Vagina (tissue), 2 donors: ENCODE measurements at places on chromosomes 2 and 18. TPM values are rescaled to one million over a fixed set of nuclear protein-coding genes. Genes with fewer than 3 reads are reported as not detected.
A peak's percentile ranks its signal among the peaks of the same experiment; 100 is the strongest.

DNA sequence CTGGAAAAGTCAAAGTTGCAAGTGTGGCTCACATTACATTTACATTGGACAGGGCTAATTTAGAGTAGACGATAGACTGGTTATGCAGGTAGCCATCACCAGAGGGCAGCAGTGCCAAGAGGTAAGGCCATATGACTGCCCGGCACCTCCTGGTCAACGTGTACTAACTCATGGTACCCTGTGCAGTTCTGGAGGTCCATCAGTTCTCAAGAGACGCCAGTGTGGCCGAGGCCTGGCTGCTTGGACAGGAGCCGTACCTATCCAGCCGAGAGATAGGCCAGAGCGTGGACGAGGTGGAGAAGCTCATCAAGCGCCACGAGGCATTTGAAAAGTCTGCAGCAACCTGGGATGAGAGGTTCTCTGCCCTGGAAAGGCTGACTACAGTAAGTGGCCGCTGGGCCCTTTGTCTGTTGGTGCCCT, 65.8 kb upstream of the EML6 start:
- peaks cover 16% of the 10 kb centered on the region for H3K4me1 ChIP-seq
- peaks cover 77% of the 10 kb centered on the region for H3K36me3 ChIP-seq
- peak; percentile 87 for DNase-seq

DNA sequence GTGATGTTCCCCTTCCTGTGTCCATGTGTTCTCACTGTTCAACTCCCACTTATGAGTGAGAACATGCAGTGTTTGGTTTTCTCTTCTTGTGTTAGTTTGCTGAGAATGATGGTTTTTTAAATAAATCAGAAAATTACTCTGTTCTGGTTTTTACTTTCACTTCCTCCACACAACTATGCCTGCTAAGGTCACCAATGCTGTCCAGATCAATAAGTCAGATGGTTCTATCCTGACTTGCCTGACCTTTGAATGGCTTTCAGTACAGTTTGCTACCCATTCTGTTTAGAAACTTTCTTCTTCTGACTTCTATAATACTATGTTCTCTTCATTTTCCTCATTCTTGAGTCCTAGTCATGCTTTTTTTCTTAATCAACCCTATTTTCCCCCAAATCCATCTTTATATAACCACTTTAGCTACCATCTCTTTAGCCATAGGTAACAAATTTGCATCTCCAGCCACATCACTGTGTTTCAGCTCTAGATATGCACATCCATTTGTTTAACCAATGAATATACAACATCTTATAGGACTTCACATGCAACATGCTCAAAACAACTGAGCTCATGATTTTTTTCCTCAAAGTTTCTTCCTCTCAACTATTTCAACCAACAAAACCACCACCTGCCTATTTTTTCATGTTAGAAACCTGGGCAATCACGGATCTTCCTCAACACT, 58.8 kb upstream of the SLC38A11 start:
- no peaks in the 10 kb centered on the region for H3K36me3 ChIP-seq
- no peak overlapping the region for H3K4me3 ChIP-seq
- H3K27me3 ChIP-seq, result no peaks in the 10 kb centered on the region
- no peaks in the 10 kb centered on the region for H3K4me1 ChIP-seq

DNA sequence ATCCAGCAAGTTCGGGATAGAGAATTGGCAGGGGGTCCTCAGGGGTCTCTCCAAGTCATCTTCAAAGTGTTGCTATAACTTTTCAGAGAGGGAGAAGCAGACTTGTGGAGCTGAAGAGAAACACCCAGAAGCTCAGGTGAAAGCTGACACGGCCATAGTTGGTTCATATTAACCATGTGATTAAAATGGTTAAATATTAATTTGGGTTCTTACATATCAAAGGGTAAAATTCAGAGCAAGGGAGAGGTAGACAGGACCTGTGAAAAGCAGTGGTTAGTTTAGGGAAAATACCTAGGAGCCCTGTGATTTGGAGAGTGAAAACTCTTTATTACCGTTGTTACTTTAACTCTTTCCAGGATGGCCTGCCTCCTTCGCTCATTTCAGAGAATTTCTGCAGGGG, at the start of gene UGT1A6:
TSS of gene UGT1A6 (plus strand) at position 243 of the 400 bp plus-strand sequence. CDS start at position 358, 115 bp downstream.
- peak within 1 kb of the TSS; percentile 16 for H3K27ac ChIP-seq

DNA sequence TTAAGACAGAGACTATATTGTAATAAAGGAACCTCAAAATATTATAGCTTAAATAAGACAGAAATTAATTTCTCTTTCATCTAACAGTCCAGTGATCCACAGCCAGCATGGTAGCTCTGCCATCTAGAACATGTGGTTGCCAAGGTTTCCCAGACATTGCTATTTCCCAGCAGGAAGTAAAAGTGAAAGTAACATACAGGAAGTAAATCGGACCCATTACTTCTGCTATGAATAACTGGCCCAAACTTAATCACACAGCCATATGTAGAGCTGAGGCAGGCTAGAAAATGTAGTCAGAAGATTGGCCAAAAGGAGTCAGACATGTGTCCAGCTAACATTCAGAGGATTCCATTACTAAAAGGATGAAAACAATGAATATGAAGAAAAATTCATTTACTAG, 71.0 kb downstream of the NOL4 start:
- no peak for DNase-seq
- no peak overlapping the region for H3K27ac ChIP-seq
- no peak overlapping the region for H3K4me3 ChIP-seq
- H3K4me1 ChIP-seq, result no peaks in the 10 kb centered on the region
- no peaks in the 10 kb centered on the region for H3K36me3 ChIP-seq

GRCh38 chr2:239269173-239269885, 131.5 kb downstream of the HDAC4 start:
- H3K4me3 ChIP-seq, result no peak overlapping the region
- H3K4me1 ChIP-seq, result peaks cover 63% of the 10 kb centered on the region
- H3K27ac ChIP-seq, result no peak overlapping the region

- no peaks in the 10 kb centered on the region for H3K36me3 ChIP-seq
- no peak overlapping the region for H3K27ac ChIP-seq
- H3K4me1 ChIP-seq, result no peaks in the 10 kb centered on the region
- DNase-seq, result no peak
- H3K27me3 ChIP-seq, result no peaks in the 10 kb centered on the region
These were observed 5.5 kb downstream of the FABP1 start for GRCh38 chr2:88122141-88122884.

DNA sequence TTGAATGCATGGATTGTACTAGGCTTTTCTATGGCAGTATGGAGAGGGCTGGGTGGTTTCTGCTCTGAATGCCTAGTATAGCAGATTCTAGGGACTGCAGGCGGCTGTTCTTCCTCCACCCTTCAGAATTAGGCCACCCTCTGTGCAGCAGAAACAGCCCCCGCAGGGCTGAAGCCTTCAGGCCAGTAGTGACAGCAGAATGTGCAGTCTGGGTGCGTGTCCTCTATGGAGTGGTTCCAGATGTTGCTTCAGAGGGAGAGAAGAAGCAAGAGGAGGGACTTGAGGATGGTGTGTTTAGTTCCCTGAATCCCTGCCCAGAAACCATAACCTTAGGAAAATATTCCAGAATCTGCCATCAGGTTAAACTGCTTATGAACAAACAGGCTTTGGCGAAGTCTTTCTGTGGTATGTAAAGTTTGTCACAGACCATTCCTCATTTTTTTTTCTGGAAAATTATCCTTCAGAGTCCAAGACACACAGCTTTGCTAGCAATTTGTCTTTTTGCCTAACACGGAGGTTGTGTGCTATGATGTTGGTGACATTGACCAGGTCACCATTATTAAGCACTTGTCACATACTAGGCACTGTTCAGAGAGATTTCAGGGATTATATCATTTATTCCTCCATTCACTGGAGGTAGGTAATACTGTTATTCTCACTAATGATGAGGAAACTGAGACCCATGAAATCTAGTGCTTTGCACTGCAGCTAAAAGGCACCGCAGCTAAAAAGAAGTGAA, 21.1 kb downstream of the CASP10 start:
- H3K36me3 ChIP-seq, result no peaks in the 10 kb centered on the region
- no peaks in the 10 kb centered on the region for H3K27me3 ChIP-seq
- H3K4me3 ChIP-seq, result no peak overlapping the region
- H3K4me1 ChIP-seq, result peaks cover 11% of the 10 kb centered on the region

- no peak overlapping the region for H3K27ac ChIP-seq
- H3K27me3 ChIP-seq, result no peaks in the 10 kb centered on the region
- no peak for DNase-seq
These were observed 38.5 kb downstream of the PARD3B start for GRCh38 chr2:204583773-204584172.

GRCh38 chr2:236715491-236715961, 145.9 kb downstream of the ACKR3 start:
- no peak overlapping the region for H3K27ac ChIP-seq
- H3K4me3 ChIP-seq, result no peak overlapping the region
- no peaks in the 10 kb centered on the region for H3K36me3 ChIP-seq
- DNase-seq, result no peak
- H3K27me3 ChIP-seq, result no peaks in the 10 kb centered on the region

DNA sequence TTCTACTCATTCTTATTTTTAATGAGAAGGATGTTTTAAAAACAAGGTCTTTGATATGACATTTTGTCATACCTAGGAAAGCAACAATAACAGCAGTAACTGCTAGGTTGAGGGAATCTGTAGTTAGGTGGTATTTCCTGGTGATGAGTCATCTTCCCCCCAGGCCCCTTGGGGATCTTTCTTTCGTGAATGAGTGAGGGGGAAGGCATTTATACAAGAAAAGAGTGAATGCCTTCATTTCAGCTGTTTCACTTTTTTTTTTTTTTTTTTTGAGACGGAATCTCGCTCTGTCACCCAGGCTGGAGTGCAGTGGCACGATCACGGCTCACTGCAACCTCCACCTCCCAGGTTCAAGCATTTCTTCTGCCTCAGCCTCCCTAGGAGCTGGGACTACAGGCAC, 108.6 kb downstream of the MAP4K4 start:
- H3K27ac ChIP-seq, result peak overlapping the region; percentile 64
- H3K36me3 ChIP-seq, result no peaks in the 10 kb centered on the region
- H3K4me3 ChIP-seq, result peak overlapping the region; percentile 2
- DNase-seq, result no peak

- H3K4me1 ChIP-seq, result no peaks in the 10 kb centered on the region
- H3K36me3 ChIP-seq, result no peaks in the 10 kb centered on the region
- DNase-seq, result no peak
These were observed 288.9 kb downstream of the XIRP2 start for GRCh38 chr2:167177196-167177595.

DNA sequence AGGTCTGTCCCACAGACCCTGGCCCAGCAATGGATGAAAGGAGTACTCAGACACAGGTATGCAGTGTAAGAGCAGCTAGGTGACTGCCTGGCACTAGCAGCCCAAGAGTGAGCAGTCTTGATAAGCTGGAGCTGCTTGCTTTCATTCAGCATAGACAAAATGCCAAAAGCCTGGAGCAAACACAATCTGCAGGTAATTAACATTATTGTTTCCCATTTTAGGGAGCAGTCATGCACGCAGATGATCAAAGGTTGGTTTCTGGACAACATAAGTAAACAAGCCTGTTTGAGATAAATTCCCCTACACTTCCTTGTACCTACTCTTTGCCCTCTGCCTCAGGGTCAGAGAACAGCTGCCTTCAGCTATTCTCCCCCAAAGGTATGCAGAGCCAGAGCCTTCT, 73.7 kb upstream of the MSTN start:
- no peak overlapping the region for H3K27ac ChIP-seq
- DNase-seq, result no peak
- no peaks in the 10 kb centered on the region for H3K36me3 ChIP-seq

GRCh38 chr18:28189400-28190239, 12.7 kb upstream of the CDH2 start:
- no peak overlapping the region for H3K4me3 ChIP-seq
- no peaks in the 10 kb centered on the region for H3K36me3 ChIP-seq
- no peaks in the 10 kb centered on the region for H3K4me1 ChIP-seq
- H3K27me3 ChIP-seq, result no peaks in the 10 kb centered on the region
- H3K27ac ChIP-seq, result no peak overlapping the region
- no peak for DNase-seq

GRCh38 chr18:32583431-32583830, 112.7 kb upstream of the GAREM1 start:
- no peak overlapping the region for H3K4me3 ChIP-seq
- no peaks in the 10 kb centered on the region for H3K4me1 ChIP-seq
- no peaks in the 10 kb centered on the region for H3K36me3 ChIP-seq
- H3K27ac ChIP-seq, result no peak overlapping the region
- DNase-seq, result no peak
- H3K27me3 ChIP-seq, result no peaks in the 10 kb centered on the region

- H3K4me3 ChIP-seq, result no peak overlapping the region
- no peaks in the 10 kb centered on the region for H3K27me3 ChIP-seq
- no peaks in the 10 kb centered on the region for H3K36me3 ChIP-seq
These were observed 310.5 kb downstream of the PTPRM start for GRCh38 chr18:7877609-7878008.

DNA sequence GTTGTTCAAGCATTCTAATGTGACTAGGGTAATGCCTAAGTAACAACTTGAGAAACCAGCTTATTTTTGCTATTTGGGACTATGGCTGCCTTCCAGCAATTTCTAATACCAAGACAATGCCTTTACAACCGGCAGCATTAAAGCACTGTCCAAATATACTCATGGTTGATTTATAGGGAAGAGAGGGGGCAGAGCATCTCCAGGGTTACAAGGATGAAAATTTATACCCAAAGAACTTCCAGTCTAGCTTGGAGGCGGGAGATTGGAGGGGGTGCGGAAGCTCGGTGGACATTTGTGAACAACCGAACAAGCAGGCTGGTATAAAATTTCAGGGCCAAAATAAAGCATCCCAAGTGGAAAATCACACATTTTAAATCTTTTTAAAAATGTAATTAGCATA, 294.9 kb upstream of the STON1 start:
- no peak overlapping the region for H3K4me3 ChIP-seq
- no peak overlapping the region for H3K27ac ChIP-seq
- DNase-seq, result no peak
- H3K27me3 ChIP-seq, result no peaks in the 10 kb centered on the region
- H3K4me1 ChIP-seq, result peaks cover 7% of the 10 kb centered on the region

- DNase-seq, result no peak
- H3K4me3 ChIP-seq, result no peak overlapping the region
- peaks cover 16% of the 10 kb centered on the region for H3K4me1 ChIP-seq
- H3K36me3 ChIP-seq, result no peaks in the 10 kb centered on the region
- no peaks in the 10 kb centered on the region for H3K27me3 ChIP-seq
- no peak overlapping the region for H3K27ac ChIP-seq
These were observed 134.0 kb downstream of the NEDD4L start for GRCh38 chr18:58177896-58178470.

Gene ANKRD29
- total RNA-seq, result 32.9 TPM

Gene SLC40A1
- total RNA-seq, result 53.3 TPM

Gene TMEM37
- total RNA-seq, result 3.2 TPM

Gene UPP2
- total RNA-seq, result not detected
